ENCODE measurements at places on chromosomes 5 and 9.

DNA sequence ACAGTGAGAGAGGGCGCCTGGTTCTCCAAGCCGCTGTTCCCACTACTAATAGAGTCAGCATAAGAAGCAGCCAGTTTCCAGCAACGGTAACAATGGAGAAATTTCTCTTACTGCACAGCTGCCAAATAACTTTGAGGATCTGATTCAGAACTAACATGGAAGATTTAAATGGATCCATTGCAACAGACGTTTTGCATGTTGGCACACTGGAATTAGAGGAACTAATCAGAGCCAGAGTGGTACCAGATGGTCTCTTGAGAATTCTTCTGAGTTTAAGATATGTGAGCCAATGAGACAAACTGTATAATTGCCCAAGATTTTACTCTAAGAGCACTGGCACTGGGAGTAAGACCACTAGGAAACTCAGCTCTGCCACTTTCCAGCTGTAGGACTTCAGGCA lies 186.5 kb downstream of the EFNA5 start:
- no peak for DNase-seq

- DNase-seq = peak; percentile 27
These were observed 87.5 kb downstream of the SECISBP2 start for GRCh38 chr9:89405826-89406225.

DNA sequence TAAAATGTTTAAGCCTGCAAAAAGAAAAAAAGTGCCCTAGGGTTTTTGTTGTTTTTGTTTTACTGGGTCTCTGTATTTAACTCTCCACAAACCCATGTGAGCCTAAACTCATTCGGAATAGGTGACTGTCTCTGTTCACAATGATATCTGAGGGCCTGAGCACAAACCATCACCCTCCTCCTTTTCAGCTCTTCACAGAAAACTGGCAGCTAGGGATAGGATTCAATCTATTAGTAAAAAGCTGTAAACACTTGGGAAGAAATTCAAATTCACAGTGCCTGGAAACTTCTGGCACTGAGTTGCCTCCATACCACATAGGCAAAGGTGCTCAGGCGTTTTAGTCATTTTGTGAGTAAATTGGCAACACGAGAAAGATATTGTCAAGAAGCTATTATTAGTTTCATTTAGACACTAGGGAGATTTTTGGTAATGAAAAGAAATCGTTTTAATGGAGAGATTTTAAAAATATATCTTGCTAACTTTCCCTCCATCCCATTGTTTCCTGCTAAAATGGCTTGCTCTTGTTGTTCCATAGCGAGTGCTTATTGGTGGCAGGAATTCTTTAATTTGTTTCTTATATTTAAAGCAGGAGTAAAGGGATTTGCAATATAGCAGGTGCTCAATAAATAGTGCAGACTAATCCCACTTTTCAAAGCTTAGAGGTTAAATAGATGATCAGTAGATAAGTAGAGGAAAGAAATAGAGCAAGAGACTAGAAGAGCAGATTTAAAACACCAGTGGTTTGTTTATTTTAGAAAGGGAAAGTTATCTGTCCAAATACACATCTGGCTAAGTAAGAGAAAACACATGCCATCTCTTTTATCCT lies 9.7 kb downstream of the FOXD1 start:
- no peak for DNase-seq

DNA sequence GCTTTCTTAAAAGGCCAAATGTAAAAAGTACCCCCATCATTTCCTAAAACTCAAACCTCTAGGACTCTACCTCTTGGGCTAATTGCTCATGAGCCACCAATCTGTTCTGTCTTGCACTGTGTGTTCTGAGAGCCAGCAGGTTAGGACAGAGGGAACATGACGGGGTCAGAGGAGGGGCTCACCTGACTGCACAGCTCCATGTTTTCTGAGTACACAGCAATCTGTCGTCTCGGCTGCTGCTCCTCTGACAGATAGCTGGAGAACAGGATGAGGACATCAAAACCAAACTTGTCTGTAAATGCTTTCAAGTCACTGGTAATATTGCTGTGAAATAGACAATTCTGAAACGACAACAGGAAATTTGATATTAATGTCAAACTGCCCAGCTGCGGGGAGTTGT lies 50.9 kb upstream of the PCA3 start:
- DNase-seq = no peak

DNA sequence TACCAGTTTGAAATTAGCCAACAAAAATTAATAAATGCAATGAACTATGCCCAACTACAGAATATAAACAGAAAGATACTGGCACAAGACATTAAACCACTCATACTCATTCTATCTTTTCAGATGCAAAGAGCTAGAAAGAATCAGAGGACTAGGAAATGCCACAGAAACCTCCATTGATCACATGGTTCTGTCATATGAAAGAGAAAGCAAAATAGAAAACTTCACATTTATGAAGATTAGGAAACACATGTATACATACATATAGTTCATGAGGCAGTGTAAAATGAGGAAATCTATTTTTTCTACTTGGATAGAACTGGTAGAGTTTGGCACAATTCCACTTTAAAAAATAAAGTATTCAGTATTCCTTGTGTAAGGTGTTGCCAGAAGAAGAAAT lies 275.1 kb upstream of the PTGER4 start:
- no peak for DNase-seq

- peak; percentile 98 for DNase-seq
These were observed 54.8 kb upstream of the CDKN2AIPNL start for GRCh38 chr5:134466241-134467069.
